ENCODE measurements at places on chromosomes 6 and 20. TPM values are rescaled to one million over a fixed set of nuclear protein-coding genes. Genes with fewer than 3 reads are reported as not detected.
A peak's percentile ranks its signal among the peaks of the same experiment; 100 is the strongest.

GRCh38 chr6:47308552-47309290, 984 bp downstream of the TNFRSF21 start:
- no peaks in the 10 kb centered on the region for H3K36me3 ChIP-seq
- H3K4me3 ChIP-seq, result peak overlapping the region; percentile 69
- peaks cover 11% of the 10 kb centered on the region for H3K27me3 ChIP-seq
- no peaks in the 10 kb centered on the region for H3K4me1 ChIP-seq

GRCh38 chr6:1510239-1510638, 99.5 kb upstream of the FOXC1 start:
- no peaks in the 10 kb centered on the region for H3K36me3 ChIP-seq
- H3K4me3 ChIP-seq, result no peak overlapping the region
- no peaks in the 10 kb centered on the region for H3K27me3 ChIP-seq

- H3K27me3 ChIP-seq, result no peaks in the 10 kb centered on the region
- no peak for DNase-seq
Observed at GRCh38 chr6:81773887-81774286, 21.4 kb upstream of the TENT5A start.

GRCh38 chr6:148952147-148953035, 205.6 kb downstream of the UST start:
- no peaks in the 10 kb centered on the region for H3K27me3 ChIP-seq
- peaks cover 32% of the 10 kb centered on the region for H3K36me3 ChIP-seq
- H3K27ac ChIP-seq, result no peak overlapping the region
- no peak for DNase-seq
- no peak overlapping the region for H3K4me3 ChIP-seq

GRCh38 chr6:106444777-106445507, 84.4 kb downstream of the CRYBG1 start:
- H3K4me3 ChIP-seq, result no peak overlapping the region
- no peak for DNase-seq
- H3K36me3 ChIP-seq, result no peaks in the 10 kb centered on the region

DNA sequence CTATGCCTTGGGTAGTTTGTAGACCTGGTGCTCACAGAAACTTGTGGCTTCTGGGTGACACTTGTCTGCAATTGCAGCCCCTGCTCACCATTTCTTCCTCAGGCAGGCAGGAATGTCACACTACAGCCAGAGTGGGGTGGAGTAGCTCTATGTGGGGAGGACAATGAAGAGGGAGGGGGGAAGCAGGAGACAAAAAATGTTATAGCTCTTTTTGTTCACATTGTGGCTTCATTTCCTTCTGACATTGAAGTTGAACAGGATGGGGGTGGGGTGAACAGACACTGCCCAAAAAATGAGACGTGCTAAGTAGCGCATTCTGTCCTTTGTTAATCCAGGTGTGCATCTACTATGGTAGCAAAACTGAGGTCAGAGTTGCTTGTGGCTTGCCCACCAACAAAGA, at the start of gene THEMIS:
TSS of gene THEMIS (minus strand) at position 124 of the 400 bp plus-strand sequence. CDS start 126 bp downstream, outside the sequence.
- DNase-seq, result peak; percentile 47
- peak within 1 kb of the TSS; percentile 69 for H3K27ac ChIP-seq
- H3K4me1 ChIP-seq, result no peaks in the 10 kb centered on the region
- H3K36me3 ChIP-seq, result no peaks in the 10 kb centered on the region
- peak within 1 kb of the TSS; percentile 6 for H3K4me3 ChIP-seq
- no peaks in the 10 kb centered on the region for H3K27me3 ChIP-seq

GRCh38 chr20:47622118-47622665, 120.5 kb downstream of the NCOA3 start:
- no peak for DNase-seq
- no peak overlapping the region for H3K27ac ChIP-seq
- H3K4me1 ChIP-seq, result peaks cover 8% of the 10 kb centered on the region
- peaks cover 44% of the 10 kb centered on the region for H3K36me3 ChIP-seq

- H3K27me3 ChIP-seq, result no peaks in the 10 kb centered on the region
- no peaks in the 10 kb centered on the region for H3K36me3 ChIP-seq
- no peak for DNase-seq
- no peaks in the 10 kb centered on the region for H3K4me1 ChIP-seq
Observed at GRCh38 chr6:50913105-50913770, 94.6 kb downstream of the TFAP2B start.

GRCh38 chr20:56439771-56440291, 27.8 kb downstream of the CASS4 start:
- H3K27me3 ChIP-seq, result no peaks in the 10 kb centered on the region
- H3K27ac ChIP-seq, result peak overlapping the region; percentile 44

GRCh38 chr20:4053071-4053919, 37.9 kb upstream of the RNF24 start:
- H3K27ac ChIP-seq, result no peak overlapping the region
- DNase-seq, result no peak
- H3K27me3 ChIP-seq, result no peaks in the 10 kb centered on the region
- no peaks in the 10 kb centered on the region for H3K36me3 ChIP-seq

GRCh38 chr20:63114693-63115311, 101.1 kb downstream of the YTHDF1 start:
- no peaks in the 10 kb centered on the region for H3K36me3 ChIP-seq
- no peak overlapping the region for H3K27ac ChIP-seq

DNA sequence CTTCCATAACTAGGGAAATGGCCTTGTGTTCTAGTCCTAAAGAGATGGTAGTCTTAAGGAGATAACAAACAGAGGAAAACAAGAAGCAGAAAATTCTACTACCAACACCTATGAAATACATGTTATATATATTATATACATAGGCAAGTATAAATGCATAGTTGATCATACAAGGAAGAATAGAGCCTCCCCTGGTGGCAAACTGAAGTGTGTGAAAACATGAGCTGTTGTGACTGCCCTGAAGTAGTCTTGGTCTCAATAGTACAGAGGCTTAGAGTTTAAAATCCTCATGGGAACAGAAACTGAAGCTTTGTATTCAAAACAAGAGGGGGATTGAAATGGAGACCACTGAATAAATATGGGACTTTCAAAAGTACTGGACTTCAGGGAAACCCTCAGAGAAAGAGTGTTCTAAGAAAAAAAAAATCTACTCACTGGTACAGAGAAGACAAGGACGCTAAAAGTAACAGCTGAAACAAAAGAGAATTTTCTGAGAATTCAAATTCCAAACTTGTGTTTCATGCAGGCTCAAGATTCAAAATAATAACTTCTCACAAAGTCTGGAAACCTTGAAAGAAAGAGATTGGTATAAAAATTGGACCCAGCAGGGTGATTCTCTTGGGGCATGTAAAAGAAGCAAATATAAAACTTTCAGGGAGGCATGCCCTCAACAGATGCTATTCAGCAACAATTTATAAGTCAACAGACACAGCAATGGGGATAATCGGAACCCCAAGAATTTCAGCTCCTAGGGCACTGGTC, 59.7 kb upstream of the SAMD3 start:
- H3K27ac ChIP-seq, result no peak overlapping the region
- no peaks in the 10 kb centered on the region for H3K36me3 ChIP-seq
- no peak for DNase-seq
- H3K4me1 ChIP-seq, result no peaks in the 10 kb centered on the region
- H3K27me3 ChIP-seq, result no peaks in the 10 kb centered on the region

- H3K27me3 ChIP-seq, result no peaks in the 10 kb centered on the region
- H3K36me3 ChIP-seq, result no peaks in the 10 kb centered on the region
- no peak overlapping the region for H3K27ac ChIP-seq
- no peak for DNase-seq
- no peak overlapping the region for H3K4me3 ChIP-seq
Observed at GRCh38 chr6:135884136-135884535, 32.6 kb downstream of the PDE7B start.

DNA sequence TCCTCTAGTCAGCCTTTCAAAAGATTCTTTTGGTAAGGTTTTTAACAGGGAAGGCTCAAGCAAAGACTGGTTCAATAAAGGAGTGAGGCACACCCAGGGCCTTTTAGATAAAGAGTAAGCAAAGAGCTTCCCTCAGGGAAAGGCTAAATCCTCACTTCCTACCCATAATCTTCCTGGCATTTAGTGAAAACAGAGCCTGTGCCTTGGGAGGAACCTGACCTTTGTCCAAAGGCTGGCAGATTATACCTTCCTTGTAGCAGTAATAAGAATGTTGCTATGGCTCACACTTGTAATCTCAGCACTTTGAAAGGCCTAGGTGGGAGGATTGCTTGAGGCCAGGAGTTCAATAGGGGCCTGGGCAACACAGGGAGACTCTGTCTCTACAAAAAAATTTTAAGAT, 280.1 kb upstream of the PLCB4 start:
- H3K27me3 ChIP-seq, result no peaks in the 10 kb centered on the region
- no peaks in the 10 kb centered on the region for H3K36me3 ChIP-seq
- H3K4me3 ChIP-seq, result no peak overlapping the region
- no peak for DNase-seq

GRCh38 chr6:36655085-36655724, 23.3 kb upstream of the CDKN1A start:
- no peaks in the 10 kb centered on the region for H3K36me3 ChIP-seq
- H3K27me3 ChIP-seq, result peaks cover 2% of the 10 kb centered on the region
- no peak for DNase-seq
- H3K4me1 ChIP-seq, result peaks cover 15% of the 10 kb centered on the region
- no peak overlapping the region for H3K27ac ChIP-seq

DNA sequence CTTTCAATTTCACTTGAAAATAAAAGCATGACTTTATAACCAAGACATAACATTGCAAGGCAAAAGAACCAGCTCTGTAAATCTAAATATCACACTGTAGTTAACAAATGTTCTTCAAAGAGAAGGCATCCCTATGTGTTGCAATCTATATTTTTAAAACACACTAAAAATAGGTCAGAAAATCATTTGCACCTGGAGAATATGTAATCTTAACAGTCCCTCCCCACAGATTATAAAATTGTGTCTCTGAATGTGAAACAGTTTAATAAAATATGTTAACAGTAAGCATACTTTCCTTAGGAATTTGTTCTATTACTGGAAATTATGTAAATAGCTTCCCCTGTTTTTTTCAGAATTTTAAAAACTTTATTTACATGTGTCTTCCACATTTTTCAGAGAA, 351.9 kb downstream of the COL12A1 start:
- H3K27ac ChIP-seq, result no peak overlapping the region
- no peak overlapping the region for H3K4me3 ChIP-seq
- no peaks in the 10 kb centered on the region for H3K36me3 ChIP-seq
- H3K4me1 ChIP-seq, result no peaks in the 10 kb centered on the region
- no peak for DNase-seq

DNA sequence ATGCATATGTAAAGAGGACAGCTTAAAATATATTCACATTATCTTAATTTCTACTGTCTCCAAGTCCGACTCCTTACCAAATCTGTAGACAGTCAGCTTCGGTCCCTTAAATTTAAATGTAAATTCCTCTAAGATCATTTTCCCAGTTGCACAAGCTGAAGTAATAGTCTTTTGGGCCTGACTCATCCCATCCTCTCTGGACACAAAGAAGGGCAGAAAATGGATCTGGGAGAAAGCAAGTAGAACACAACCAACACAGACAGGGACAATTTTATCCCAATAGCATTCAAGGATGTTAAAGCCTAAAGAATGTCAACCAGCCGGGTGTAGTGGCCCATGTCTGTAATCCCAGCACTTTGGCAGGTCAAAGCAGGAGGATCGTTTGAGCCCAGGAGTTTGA, 228.3 kb downstream of the ARHGAP18 start:
- H3K27ac ChIP-seq, result no peak overlapping the region
- H3K36me3 ChIP-seq, result no peaks in the 10 kb centered on the region
- no peak for DNase-seq
- H3K4me1 ChIP-seq, result no peaks in the 10 kb centered on the region

GRCh38 chr20:53040693-53041589, 68.8 kb downstream of the TSHZ2 start:
- H3K27ac ChIP-seq, result peak overlapping the region; percentile 25
- H3K27me3 ChIP-seq, result no peaks in the 10 kb centered on the region
- no peaks in the 10 kb centered on the region for H3K4me1 ChIP-seq
- DNase-seq, result no peak
- no peak overlapping the region for H3K4me3 ChIP-seq
- H3K36me3 ChIP-seq, result no peaks in the 10 kb centered on the region

KIAA1755 gene
- polyA plus RNA-seq, result 4.6 TPM

IDH3B gene
- 59.4 TPM for polyA plus RNA-seq

OVOL2 gene
- polyA plus RNA-seq, result not detected

BPIFB4 gene
- polyA plus RNA-seq, result not detected

NCOA5 gene
- polyA plus RNA-seq, result 16.6 TPM

CDS2 gene
- 6.9 TPM for polyA plus RNA-seq

PGM3 gene
- polyA plus RNA-seq, result 4.7 TPM

DNAH8 gene
- polyA plus RNA-seq, result 0.51 TPM

GSTA3 gene
- not detected for polyA plus RNA-seq

MYMX gene
- 1.4 TPM for polyA plus RNA-seq

RAET1E gene
- polyA plus RNA-seq, result 0.23 TPM

TREM1 gene
- 2.9 TPM for polyA plus RNA-seq

PABPC1L gene
- 61.4 TPM for polyA plus RNA-seq

FAXC gene
- polyA plus RNA-seq, result 0.13 TPM

GPX5 gene
- polyA plus RNA-seq, result not detected

Measured in spleen (tissue), 13 donors.